ENCODE measurements at places on chromosomes 7 and 10.

DNA sequence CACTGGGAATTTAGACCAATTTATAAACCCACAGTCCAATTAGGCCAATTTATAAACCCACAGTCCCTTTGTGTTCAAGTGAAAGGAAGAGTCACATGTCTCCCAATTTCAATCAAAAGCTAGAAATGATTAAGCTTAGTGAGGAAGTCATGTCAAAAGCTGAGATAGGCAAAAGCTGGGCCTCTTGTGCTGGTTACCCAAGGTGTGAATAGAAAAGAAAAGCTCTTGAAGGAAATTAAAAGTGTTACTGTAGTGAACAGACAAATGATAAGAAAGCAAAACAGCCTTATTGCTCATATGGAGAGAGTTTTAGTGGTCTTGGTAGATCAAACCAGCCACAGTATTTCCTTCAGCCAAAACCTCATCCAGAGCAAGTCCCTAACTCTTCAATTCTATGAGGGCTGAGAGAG, 245.0 kb downstream of the HDAC9 start:
- no peak for DNase-seq

- DNase-seq, result no peak
Measured at GRCh38 chr7:150945853-150946420, 32.2 kb downstream of the KCNH2 start.

DNA sequence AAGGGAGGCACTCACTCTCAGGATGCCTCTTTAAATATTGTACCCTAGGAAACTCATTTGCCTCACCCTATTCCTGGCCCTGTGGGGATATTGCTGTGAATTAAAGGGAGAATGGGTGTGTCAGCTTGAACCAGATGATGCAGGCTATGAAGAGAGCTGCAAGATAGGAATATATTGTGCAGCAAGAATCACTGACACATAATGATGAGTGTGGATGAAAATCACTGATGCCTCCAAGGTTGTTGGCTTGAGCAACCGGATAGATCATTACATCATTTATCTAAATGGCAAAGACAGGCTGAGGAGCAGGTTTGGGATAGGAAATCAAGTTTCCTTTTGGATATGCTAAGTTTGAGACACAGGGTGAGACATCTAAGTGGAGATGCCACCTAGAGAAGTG, 6.2 kb downstream of the SLC26A4 start:
- DNase-seq, result no peak

DNA sequence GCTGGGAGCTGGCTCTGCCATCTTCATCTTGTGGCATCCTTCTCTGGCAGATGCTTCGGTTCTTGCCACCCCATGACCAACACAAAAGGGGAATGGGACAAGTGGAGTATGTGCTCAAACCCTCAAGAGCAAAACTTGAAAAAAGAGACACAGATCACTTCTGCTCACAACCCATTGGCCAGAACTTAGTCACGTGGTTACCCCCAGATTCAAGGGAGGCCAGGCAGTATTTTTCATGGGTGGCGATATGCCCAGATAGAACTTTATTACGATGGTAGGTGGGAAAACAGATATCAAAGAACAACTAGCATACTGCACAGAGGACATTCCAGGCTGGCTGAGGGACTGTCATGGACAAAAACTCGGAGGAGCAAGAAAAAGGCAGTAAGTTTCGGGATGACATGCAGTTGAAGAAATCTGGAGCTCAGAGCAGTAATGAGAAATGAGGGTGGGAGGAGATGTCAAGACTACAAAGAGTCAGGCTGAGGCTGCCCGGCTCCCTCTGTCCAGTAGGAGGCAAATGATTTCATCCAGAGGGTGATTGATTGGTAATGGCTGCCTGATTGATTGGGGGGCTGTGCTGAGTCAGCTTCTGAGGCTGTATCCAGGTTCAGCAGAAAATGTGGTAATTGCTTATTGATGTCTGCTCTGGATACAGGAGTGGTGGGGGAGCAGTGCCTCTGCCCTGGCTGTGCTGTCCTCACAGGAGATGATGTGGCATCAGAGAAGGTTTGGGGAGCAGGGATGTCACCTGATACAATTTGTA, 25.3 kb downstream of the COL13A1 start:
- DNase-seq, result no peak

DNA sequence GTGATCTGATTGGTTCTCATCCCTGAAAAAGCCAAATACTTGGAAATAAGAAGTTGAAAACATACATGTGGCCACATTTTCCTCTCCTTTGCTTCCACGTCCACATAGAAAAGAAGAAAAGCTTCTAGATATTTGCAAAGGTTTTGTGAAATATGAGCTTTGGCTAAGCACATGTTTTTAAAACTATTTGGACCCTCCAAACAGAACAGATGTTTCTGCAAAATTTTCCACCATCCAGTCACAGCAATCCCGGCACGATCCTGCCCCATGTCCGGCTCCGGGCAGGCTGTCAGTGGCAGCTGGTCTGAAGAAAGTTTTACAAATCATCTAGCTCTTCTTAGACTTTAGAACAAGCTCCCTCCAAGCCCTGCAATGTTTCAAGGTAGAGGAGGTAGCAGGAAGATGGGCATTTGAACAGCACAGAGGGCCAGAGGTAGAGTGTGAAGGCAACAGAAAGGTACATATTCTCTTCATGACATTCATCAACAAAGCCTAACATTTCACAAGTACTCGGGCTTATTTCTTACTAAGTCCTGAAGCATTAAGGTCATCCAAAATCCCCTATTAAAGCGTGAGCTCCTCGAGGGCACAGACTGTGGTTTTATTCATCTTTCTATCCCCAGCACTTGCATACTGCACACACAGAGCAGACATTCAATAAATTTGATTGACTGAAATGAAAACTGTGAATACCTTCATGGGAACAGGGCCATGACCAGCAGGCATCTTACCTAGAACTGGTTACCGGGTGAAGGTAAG, 110.1 kb downstream of the JAZF1 start:
- no peak for DNase-seq

GRCh38 chr7:151225948-151226510, 976 bp downstream of the ABCF2 start:
- no peak for DNase-seq

DNA sequence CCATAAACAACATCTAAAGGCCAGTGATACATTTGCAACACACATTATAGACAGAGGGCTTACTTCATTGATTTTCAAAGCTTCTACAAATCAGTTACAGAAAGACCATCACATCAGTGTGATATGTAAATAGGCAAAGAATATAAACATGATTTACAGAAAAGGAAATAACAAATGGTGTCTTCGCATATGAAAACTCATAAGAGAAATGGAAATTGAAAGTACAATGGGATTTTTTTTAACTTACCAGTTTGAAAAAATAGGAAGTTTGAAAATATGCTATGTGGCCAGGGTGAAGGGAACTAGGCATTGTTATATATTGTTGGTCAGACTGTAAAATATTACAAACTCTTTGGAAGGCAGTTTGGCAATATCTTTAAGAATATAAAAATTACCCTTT, 27.3 kb downstream of the SEC23IP start:
- DNase-seq, result no peak

- DNase-seq, result no peak
Measured at GRCh38 chr7:2102375-2102723, 130.4 kb downstream of the MAD1L1 start.

GRCh38 chr10:73909540-73910115, 1.3 kb upstream of the PLAU start:
- no peak for DNase-seq

- no peak for DNase-seq
Measured at GRCh38 chr10:4914213-4914850, 48.9 kb upstream of the AKR1C1 start.

- no peak for DNase-seq
Measured at GRCh38 chr7:55083206-55083605, 64.4 kb downstream of the EGFR start.

- DNase-seq, result no peak
Measured at GRCh38 chr10:94631077-94631875, 52.3 kb upstream of the CYP2C18 start.
